ENCODE measurements at places on chromosomes 6 and 20.

DNA sequence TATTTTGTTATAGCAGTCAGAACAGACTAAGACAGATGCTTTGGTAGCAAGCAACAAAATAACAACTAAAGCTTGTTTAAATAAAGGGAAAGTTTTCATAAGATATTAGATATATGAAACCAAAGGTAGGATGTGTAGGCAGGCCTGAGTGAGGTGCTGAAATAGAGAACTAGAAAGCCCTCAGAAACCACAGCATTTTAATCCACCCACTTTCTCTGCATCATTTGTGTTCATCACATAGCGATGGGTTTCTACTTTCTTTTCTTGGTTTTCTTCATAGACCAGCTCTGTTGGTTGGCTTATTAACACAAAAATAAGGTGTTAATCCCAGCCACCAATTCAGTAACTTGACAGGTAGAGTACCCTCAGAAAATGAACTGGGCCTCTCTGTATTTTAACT lies 58.6 kb downstream of the RPS12 start:
- DNase-seq = peak; percentile 23

- DNase-seq = no peak
These were observed 28.6 kb downstream of the MBOAT1 start for GRCh38 chr6:20183706-20184105.

DNA sequence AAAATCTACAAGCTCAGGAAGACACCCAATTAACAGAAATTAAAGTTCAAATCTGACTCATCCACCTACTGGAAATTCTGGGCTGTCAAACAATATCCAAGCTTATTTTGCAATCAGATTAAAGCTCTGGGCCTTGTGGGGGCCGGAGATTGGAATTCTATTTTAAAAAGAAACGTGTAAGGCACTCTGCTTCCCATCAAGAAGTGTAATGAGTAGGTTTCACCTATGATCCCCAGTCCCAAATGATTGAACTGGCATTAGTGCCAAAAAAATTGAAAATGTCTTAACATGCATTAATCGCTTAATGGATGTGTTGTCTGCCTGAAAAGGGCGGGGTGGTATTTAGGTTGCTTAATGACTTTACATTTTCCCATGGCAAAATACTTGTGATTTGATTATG lies 542.4 kb upstream of the BTBD3 start:
- DNase-seq = no peak

DNA sequence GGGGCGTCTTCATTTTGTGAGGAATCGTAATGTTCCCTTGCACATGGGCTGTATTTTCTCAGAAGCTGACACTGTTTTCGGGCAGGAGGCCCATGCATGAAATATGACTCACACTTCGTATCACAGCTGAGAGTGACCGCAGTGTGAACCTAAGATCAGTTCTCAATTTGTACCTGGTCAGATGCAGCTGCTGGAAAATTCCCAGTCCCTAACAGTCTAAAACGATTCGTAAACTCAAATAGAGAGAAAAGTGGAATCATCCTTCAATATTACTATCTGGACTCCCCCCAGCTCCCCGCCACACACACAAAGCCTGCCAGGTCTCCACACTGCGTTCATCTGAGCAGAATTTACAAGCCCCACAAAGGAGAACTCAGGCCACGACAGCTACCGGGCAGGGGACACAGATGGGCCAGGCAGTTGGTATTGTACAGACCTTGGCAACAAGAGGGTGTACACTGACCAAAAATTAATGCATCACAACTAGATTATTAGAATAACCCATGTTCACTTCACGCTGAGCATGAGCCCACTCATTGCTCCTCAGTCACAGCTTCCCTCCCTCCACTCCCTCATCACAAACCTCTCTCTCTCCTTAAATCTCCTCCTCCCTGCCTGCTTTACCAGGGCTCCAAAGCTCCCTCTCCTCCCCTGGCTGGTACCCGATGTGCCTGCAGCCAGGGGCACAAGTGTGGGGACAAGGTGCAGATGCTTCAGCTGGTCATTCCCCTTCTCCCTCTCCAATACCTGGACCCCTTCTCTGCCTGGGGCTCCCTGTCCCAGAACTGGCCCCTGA lies 488.4 kb downstream of the PREX1 start:
- no peak for DNase-seq

GRCh38 chr6:160379466-160379865 lies 31.3 kb downstream of the SLC22A3 start:
- DNase-seq = no peak

DNA sequence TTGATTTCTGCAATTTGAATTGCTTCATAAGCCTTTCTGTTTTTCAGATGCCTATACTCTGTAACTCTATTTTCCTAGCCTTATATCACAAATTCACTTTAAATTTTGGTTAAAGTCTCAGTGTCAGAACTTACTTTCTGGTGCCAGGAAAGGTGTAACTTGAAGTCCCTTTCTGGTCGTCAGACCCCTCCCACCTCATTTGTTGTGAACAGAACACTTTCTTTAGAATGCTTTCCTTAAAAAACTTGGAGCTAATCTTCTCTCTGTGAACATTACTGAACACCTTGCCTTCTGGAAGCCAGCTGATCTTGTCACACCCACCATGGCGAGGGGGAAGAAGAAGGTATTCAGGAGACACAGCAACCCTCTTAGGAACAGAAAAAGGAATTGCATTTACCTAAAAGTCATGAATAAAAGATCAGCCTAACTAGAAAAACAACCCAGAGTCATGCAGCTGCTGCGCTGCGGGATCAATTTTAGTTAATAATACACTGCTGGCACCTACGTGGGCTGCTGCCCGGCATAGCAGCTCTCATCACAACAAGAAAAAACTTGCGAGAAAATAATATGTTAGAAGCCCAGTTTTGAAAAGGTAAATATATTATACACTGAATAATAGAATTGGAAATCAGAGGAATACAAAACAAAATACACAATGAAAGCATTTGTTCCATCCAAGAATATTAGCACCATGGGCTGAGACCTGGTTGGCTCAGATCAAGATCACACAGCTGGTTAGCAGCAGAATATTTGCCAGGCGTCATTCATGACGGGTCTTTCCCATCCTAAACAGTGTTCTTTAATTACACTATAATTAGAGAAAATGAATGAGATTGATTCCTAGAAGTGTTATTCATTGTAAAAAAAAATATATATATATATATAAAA lies 5.8 kb upstream of the FAM217A start:
- DNase-seq = no peak

GRCh38 chr6:157058574-157058973 lies 264.7 kb downstream of the TMEM242 start:
- DNase-seq = no peak

- no peak for DNase-seq
These were observed 131.6 kb downstream of the SGK1 start for GRCh38 chr6:134186355-134186754.

- DNase-seq = peak; percentile 32
These were observed 11.0 kb downstream of the SLC29A1 start for GRCh38 chr6:44234101-44235025.

- DNase-seq = no peak
These were observed 279.4 kb downstream of the RFPL4B start for GRCh38 chr6:112626468-112627082.

DNA sequence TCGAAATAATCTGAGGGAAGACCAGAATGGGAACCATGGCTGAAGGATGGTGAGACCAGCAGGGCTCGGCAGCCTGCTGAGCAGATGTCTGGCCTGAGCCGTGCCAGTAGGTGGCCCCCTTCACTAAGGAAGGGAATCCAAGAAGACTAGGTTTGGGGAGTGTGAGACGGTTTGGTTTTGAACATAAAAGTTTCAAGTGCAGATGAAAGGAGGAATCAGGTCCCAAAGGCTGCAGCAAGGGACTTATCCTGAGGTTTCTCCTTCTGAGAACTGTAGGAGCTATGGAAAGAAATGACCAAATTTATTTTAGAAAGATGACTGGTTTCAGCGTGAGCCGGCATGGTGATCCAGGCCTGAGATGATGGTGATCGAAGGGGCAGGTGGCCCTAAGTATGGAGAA lies 4.6 kb upstream of the OSER1 start:
- DNase-seq = peak; percentile 70

- no peak for DNase-seq
These were observed 88.3 kb downstream of the DLGAP4 start for GRCh38 chr20:36394340-36394965.

DNA sequence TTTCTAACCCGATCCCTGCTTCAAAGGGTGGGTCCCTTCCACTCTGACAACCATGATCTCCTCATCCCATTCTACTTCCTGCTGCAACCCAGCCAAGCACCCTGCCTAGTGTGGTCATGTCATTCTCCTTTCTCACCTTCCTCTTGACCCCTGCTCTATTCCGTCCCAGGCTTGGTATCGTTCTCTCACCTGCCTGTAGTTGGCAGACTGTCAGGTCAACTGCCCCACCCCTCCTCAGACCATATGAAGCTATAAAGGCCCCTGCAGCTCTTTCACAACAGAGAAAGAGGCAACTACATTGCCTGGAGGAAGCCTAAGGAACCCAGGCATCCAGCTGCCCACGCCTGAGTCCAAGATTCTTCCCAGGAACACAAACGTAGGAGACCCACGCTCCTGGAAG lies at the start of gene MUC21:
Gene MUC21, plus strand, starts transcription at position 280 of the 400 bp plus-strand sequence. CDS start 241 bp downstream, outside the sequence.
- DNase-seq = no peak

DNA sequence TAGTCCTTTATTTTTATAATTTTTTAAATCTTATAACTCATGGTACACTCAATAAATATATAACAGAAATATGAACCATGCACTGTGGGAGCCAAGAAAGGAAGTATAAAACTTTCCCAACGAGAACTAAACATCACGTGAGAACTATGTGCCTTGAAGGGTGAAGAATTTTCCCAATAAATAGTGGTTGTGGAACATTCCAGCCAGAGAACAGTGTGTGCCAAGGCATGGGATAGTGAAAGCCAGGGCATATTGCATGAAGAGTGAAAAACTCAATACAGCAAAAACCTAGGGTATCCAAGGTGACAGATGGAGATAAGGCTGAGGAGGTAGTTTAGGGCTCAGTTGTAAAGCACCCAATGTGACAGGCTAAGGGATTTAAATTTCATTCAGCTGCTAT lies 86.1 kb downstream of the SIM1 start:
- DNase-seq = no peak

- DNase-seq = no peak
These were observed 108.7 kb upstream of the LY86 start for GRCh38 chr6:6479785-6480184.

DNA sequence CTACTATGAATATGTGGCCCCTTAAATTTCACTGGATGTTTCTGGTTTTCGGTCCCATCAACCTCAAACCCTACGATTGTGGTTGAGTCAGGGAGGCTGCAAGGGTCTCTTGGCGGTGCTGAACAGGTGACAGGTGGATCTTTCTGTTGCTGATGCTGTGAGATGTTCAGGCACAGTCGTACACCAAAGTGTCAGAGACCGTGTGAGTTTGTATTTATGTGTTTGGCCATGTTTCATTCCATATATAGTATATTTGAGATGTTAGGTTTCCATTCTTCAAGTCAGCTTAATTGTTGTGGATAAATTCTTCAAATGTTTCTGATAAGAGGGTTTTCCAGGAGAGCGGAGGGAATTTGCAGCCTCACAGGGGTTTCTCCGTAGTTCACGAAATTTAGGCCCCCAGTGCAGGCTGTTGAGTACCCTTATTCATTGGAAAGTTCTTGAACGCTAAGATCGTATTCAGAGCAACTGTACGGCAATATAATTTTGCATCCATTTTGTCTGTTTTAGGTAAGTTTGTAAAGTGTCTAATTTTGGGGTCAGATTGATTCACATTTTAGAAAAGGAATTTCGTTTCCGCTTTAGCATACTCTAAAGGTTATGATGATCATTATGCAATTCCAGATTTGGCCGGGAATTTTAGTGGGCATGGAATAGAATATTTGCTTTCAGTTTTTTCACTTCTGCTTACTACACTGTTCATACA lies 1.2 kb downstream of the TAB2 start:
- DNase-seq = peak; percentile 60

- DNase-seq = peak; percentile 22
These were observed 916 bp upstream of the SUN5 start for GRCh38 chr20:33005132-33005566.

DNA sequence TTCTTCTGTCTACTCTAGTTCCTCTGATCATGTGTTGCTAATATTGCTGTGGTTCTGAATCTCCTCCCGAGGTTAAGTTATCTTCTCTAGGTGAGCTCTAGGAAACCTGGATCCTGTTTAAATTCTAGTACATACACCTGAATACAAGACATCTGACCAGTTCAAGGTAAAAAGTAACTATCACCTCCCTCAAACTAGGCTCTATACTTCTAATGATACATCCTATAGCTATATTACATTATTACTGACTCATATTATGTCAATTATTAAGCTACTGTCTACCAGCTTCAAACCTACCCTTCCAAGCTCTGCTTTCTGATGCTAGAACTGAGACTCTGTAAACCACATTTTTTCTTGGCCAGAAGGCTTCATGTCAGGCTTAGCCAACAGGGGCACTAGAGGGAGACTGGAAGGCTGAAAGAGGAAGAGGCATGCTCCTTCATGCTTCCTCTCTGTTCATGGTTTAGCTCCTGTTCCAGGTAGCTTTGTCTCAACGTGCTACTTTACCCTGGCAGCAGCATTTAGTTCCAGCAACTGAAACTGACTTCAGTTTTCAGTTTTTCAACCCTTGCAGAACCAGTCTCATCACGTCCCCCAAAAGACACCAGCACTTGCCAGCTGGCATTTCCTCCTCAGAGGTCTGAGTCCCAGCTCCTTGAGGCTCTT lies 148.4 kb upstream of the TOP1 start:
- DNase-seq = no peak

GRCh38 chr6:72819609-72820008 lies 197.7 kb downstream of the KCNQ5 start:
- no peak for DNase-seq

GRCh38 chr6:112251171-112251875 lies 3.0 kb downstream of the LAMA4 start:
- DNase-seq = no peak

DNA sequence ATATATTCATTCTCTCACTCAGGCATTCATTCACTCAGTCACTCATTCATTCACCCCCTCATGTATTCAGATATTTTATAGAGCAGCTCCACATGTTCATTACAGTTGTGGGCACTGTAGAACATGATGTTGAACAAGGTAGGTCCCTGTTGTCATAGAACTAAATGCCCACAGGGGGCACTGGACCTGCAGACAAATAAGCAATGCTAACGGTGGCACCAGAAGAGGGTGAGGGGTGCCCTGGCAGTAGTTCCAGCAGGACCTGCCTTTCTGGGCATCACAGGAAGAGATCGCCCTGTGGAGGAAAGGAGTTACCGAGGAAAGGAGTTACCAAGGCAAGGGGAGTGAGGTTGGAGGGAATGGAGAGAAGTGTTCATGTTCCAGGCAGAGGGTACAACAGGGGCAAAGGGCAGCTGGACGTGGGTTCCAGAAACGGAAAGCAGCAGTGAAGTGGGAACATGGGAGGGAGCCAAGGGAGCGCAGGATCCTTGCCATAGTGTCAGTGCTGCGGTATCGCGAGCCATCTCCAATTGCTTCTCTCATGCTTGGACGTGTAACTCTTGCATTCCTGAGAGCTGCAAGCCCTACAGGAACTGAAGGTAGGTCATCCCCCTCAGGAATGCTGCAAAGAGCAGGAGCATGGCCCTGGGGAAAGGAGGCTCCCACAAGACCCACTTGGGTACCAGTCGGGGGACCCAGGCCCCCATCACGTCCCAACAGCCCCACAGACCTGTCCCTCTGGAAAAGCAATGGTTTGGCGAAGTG lies 128.2 kb downstream of the EDN3 start:
- no peak for DNase-seq

Data from B cell (primary cell).